ENCODE measurements at places on chromosomes 7 and 10.

DNA sequence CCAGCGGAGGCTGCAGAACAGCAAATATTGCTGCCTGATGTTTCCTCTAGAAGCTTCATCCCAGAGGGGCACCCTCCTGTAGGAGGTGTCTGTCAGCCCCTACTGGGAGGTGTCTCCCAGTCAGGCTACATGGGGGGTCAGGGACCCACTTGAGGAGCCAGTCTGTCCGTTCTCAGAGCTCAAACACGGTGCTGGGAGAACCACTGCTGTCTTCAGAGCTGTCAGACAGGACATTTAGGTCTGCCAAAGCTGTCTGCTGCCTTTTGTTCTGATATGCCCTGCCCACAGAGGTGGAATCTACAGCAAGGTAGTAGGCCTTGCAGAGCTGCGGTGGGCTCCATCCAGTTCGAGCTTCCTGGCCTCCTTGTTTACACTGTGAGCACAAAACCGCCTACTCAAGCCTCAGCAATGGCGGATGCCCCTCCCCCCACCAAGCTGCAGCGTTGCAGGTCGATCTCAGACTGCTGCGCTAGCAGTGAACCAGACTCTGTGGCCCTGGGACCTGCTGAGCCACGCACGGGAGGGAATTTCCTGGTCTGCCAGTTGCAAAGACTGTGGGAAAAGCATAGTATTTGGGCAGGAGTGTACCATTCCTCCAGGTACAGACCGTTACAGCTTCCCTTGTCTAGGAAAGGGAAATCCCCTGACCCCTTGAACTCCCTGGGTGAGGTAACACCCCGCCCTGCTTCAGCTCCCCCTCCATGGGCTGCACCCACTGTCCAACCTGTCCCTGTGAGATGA, 17.7 kb upstream of the MINDY3 start:
- no peak for DNase-seq

DNA sequence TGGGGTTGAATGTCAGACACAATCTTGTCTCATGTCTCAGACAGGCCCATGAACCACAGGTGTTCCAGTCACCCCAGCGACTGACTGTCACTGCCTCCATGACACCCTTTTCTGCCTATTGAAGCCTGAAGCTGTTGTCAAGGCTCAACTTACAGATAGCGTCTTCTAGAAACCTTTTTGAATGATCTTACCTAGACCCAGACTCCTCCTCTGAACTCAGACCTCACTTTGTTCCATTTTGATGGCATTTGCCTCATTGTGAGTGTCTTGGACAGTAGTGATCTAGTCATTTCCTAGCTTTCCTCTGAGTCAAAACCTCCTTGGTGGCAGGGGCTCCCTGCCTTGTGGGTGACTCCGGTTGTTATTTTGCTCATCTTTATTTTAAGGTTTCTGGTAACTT, 98.3 kb upstream of the AGK start:
- no peak for DNase-seq

DNA sequence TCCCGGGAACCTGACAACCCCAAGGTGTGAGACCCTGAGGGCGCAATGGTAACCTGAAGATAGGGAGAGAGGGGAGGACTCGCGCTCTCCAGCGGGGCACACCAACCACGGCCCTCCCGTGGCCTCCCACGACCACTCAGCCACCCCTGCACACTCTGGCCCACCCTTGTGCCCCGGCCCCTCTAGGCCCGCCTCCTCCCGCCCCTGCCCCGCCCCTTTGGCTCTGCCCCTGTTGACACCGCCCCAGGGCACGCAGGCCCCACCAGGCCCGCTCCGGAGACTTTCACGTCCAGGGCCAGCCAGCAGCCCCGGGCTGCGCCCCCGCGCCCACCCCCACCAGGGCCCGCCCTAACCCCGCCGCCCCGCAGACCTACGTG, 10.9 kb downstream of the ATG9B start:
- no peak for DNase-seq

- DNase-seq: no peak
Measured at GRCh38 chr7:135964274-135964673, 12.9 kb downstream of the MTPN start.

- no peak for DNase-seq
Measured at GRCh38 chr10:79507440-79508167, 4.7 kb upstream of the EIF5AL1 start.

GRCh38 chr10:31210190-31210589, 108.8 kb upstream of the ZEB1 start:
- no peak for DNase-seq

- DNase-seq: peak; percentile 50
Measured at GRCh38 chr7:12729112-12729511, 41.7 kb downstream of the ARL4A start.

- DNase-seq: peak; percentile 40
Measured at GRCh38 chr10:73647211-73647874, 6.1 kb upstream of the MYOZ1 start.

GRCh38 chr7:94190599-94191061, 186.5 kb upstream of the BET1 start:
- DNase-seq: no peak

DNA sequence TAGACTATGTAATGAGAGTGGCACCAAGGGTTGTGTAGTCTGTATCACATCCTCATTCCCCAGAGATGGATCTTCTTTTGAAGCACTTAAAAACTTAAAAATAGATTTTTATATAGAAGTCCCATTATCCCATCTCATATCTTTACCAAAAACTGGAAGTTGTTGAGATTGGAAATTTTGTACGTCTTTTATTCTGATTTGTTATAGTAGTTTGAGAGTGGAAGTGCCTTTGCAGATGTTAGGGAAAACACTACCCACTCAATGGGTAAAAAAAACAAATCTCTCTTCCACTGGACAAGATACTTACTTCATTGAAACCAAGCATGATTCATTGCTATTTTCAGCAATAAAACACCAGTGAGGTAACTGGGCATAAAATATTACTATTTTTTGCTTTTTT, 184.4 kb downstream of the MACC1 start:
- DNase-seq: no peak

- DNase-seq: no peak
Measured at GRCh38 chr10:14625765-14626525, 148.8 kb downstream of the FAM107B start.

DNA sequence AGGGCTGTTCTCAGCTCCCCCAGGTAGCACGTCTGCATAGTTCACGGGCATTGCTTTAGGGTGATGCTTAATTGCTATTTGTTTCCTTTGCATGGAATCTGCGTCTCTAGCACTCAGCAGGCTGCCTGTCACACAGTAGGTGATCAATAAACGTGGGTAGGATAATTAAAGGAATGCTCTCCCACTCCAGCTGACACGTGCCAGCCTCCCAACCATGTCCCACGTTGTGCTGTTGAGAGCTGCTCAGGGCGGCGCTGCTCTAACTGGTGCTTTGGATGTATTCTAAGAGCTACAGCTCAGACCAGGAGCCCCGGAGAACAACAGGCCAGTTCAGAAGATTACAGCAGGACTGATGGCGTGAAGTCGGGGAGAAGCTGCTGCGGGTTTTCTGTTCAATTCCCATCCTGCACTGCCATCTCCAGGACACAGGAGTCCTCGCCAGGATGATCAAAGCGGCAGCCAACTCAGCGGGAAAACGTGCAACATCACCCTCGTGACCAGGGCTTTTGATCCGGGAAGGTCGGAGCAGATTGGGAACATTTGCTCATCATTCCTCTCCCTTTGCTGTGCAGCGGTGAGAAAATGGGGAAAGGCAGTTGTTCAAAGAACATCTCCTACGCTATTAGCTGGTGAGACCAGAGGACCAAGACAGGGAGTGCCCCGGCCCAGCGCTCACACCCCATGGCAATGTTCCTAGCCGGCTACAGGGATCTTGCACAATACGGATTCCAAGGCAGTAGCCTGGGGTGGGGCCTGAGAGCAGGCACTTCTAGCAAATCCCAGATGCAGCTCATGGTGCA, 50.5 kb upstream of the FOXK1 start:
- peak; percentile 6 for DNase-seq

- DNase-seq: no peak
Measured at GRCh38 chr10:24465891-24466818, 257.2 kb downstream of the KIAA1217 start.

GRCh38 chr10:122093076-122093475, 104.1 kb downstream of the TACC2 start:
- no peak for DNase-seq

- no peak for DNase-seq
Measured at GRCh38 chr10:11149807-11150141, 132.1 kb downstream of the CELF2 start.

- peak; percentile 53 for DNase-seq
Measured at GRCh38 chr7:154744256-154744860, 258.6 kb downstream of the PAXIP1 start.

GRCh38 chr10:99394761-99395386, 35.5 kb downstream of the GOT1 start:
- no peak for DNase-seq

DNA sequence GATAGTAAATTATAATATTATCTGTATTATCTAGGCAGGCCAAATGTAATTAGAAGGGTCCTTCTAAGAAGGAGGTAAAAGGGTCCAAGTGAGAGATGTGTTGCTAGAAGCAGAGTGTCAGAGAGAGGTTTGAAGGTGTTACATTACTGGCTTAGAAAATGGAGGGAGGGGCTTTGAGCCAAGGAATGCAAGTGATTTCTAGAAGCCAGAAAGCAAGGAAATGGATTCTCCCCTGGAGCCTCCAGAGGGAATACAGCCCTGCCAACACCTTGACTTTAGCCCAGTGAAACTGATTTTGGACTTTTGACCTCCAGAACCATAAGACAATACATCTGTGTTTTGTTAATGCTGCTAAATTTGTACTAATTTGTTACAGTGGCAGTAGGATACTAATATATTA, 97.9 kb upstream of the IL6 start:
- no peak for DNase-seq

GRCh38 chr7:55105952-55106351, 87.1 kb downstream of the EGFR start:
- no peak for DNase-seq

All from substantia nigra (tissue), 51 donors.